Fibroblast of lung (primary cell): ENCODE measurements at places on chromosomes 7 and 10. TPM values are rescaled to one million over a fixed set of nuclear protein-coding genes. Genes with fewer than 3 reads are reported as not detected.

CPXM2 gene
- 9.8 and 48.1 TPM in 2 replicates for total RNA-seq

CYP17A1 gene
- total RNA-seq, result not detected in 2 replicates

WAC gene
- 52.4 and 65.7 TPM in 2 replicates for total RNA-seq

ZPBP gene
- total RNA-seq, result not detected in 2 replicates

ADAM12 gene
- 21.0 and 33.9 TPM in 2 replicates for total RNA-seq

NANOS1 gene
- 1.0 and 1.2 TPM in 2 replicates for total RNA-seq

MKX gene
- 2.8 and 15.0 TPM in 2 replicates for total RNA-seq

FAM53B gene
- total RNA-seq, result 10.8 and 11.7 TPM in 2 replicates

CDNF gene
- total RNA-seq, result 1.2 and 1.5 TPM in 2 replicates

ANKRD1 gene
- under 0.01 TPM in 1 of 2 replicates, not detected in the other for total RNA-seq

PILRA gene
- total RNA-seq, result 0.33 TPM in 1 of 2 replicates, not detected in the other

SHTN1 gene
- total RNA-seq, result 0.26 and 0.33 TPM in 2 replicates

SERPINE1 gene
- 41.3 and 167 TPM in 2 replicates for total RNA-seq

SPOCK2 gene
- 0.26 and 0.33 TPM in 2 replicates for total RNA-seq

TRIL gene
- 0.17 and 0.77 TPM in 2 replicates for total RNA-seq

FUOM gene
- 6.4 and 15.0 TPM in 2 replicates for total RNA-seq

ATP6V1F gene
- 124 and 128 TPM in 2 replicates for total RNA-seq

CDK14 gene
- 36.0 and 41.1 TPM in 2 replicates for total RNA-seq

KLHL7 gene
- total RNA-seq, result 23.1 and 23.5 TPM in 2 replicates

HTR7 gene
- total RNA-seq, result 0.77 and 0.83 TPM in 2 replicates

KIAA1217 gene
- 0.26 and 1.5 TPM in 2 replicates for total RNA-seq

NKX6-2 gene
- not detected in 2 replicates for total RNA-seq

ACSM6 gene
- not detected in 2 replicates for total RNA-seq

ABCF2 gene
- total RNA-seq, result 46.4 and 46.7 TPM in 2 replicates

VWA2 gene
- total RNA-seq, result under 0.01 and 0.17 TPM in 2 replicates

EPHA1 gene
- total RNA-seq, result under 0.01 and 0.26 TPM in 2 replicates

MYOZ1 gene
- total RNA-seq, result 0.17 and 0.51 TPM in 2 replicates

SMKR1 gene
- 0.51 and 3.5 TPM in 2 replicates for total RNA-seq

C1QL3 gene
- total RNA-seq, result 0.17 TPM in 1 of 2 replicates, not detected in the other

C7orf33 gene
- total RNA-seq, result not detected in 2 replicates

TRRAP gene
- 14.4 and 20.6 TPM in 2 replicates for total RNA-seq

AKR1B15 gene
- not detected in 2 replicates for total RNA-seq

SPDYE16 gene
- 0.17 and 0.51 TPM in 2 replicates for total RNA-seq

MINPP1 gene
- total RNA-seq, result 24.4 and 25.7 TPM in 2 replicates

RALA gene
- 43.9 and 50.9 TPM in 2 replicates for total RNA-seq

ZNF679 gene
- total RNA-seq, result not detected in 2 replicates

LBX1 gene
- total RNA-seq, result under 0.01 TPM in 2 replicates

TLL2 gene
- 0.17 and 0.26 TPM in 2 replicates for total RNA-seq

PNLIPRP2 gene
- not detected in 2 replicates for total RNA-seq

ENTPD1 gene
- 1.0 and 3.3 TPM in 2 replicates for total RNA-seq

C10orf53 gene
- not detected in 2 replicates for total RNA-seq

CYP3A4 gene
- 0.17 TPM in 1 of 2 replicates, not detected in the other for total RNA-seq

NUTM2D gene
- 1.0 and 1.3 TPM in 2 replicates for total RNA-seq

GNGT1 gene
- not detected in 2 replicates for total RNA-seq

AGBL3 gene
- total RNA-seq, result 1.3 TPM in 2 replicates

MMRN2 gene
- 0.77 and 2.1 TPM in 2 replicates for total RNA-seq

CUZD1 gene
- 0.50 and 0.51 TPM in 2 replicates for total RNA-seq

OR13A1 gene
- total RNA-seq, result not detected in 2 replicates

GDF2 gene
- total RNA-seq, result not detected in 2 replicates

SAMD9L gene
- 15.7 and 23.9 TPM in 2 replicates for total RNA-seq

ING3 gene
- 13.1 and 17.5 TPM in 2 replicates for total RNA-seq

IFT22 gene
- total RNA-seq, result 19.8 and 22.9 TPM in 2 replicates

STRIP2 gene
- 4.9 and 10.9 TPM in 2 replicates for total RNA-seq

ASZ1 gene
- total RNA-seq, result not detected in 2 replicates

ZNF117 gene
- 5.6 and 6.3 TPM in 2 replicates for total RNA-seq

OPN1SW gene
- not detected in 2 replicates for total RNA-seq
